Caudate nucleus (tissue), 63 donors: ENCODE measurements at places on chromosomes 16 and 17.

GRCh38 chr17:47810901-47811635 lies 10.5 kb downstream of the OSBPL7 start:
- no peak for DNase-seq

DNA sequence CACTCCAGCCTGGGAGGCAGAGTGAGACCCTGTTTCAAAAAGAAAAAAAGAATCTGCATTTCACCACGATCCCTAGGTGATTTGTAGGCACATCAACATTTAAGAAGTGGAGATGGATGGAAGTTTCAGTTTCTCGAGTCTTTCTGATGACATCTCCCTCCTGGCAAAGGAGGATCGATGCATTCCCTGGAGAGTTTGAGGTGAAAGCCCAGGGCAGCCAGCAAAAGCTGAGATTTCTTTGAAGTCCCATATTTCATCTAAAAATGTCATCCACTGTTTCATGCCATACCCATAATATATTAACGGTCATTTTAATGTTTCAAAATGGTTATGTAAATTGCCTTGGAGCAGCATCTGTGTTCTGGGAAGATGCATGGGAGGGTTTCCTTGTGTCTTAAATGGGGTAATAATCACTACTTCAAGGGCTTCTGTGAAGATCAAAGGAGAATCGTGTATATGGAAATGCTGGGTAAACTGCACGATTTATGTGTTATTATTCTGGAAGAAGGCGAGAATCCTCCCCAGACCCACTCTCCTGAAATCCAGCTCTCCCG lies 63.4 kb downstream of the KATNIP start:
- no peak for DNase-seq

DNA sequence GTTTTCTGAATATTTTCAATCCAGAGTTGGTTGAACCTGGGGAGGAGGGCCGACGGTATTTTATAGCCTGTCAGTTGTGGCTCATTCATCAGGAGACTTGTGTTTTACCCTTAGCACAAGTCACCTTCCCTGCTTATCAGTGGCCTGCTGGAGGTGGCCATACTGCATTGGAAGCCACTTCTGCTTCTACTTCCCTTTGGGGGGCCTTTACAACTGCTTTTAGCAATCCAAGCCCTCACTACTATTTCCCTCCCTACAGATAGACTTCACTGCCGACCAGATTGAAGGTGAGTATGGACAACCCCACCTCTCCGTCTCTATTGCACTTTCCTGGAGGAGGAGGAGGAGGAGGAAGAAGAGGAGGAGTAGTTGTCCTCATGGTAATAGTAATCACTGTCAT lies 4.4 kb downstream of the MYL4 start:
- DNase-seq = no peak

GRCh38 chr17:73293480-73293911 lies 18.3 kb downstream of the CDC42EP4 start:
- no peak for DNase-seq

- no peak for DNase-seq
These were observed 470 bp upstream of the GGT6 start for GRCh38 chr17:4560837-4561256.

DNA sequence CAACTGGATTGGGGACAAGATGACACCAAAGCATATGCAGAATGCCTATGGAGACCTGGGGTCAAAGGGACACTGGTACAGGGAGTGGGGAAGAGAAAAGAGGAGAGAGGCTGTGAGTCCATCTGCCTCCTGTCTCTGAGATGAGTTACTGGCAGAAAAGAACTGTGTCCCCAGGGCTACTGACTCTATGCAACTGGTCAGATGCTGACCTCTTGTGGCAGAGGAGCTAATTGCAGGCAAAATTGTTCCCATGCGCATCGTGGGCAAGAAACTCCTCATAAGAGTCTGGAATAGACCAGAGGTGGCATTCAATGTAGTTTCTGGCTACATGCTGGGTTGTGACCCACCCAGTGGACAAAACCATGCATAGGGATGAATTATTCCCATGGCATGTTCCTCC lies 26.1 kb upstream of the MLKL start:
- no peak for DNase-seq

- no peak for DNase-seq
These were observed 25.4 kb downstream of the CCR7 start for GRCh38 chr17:40539711-40540411.

GRCh38 chr16:14140923-14141322 lies 69.8 kb downstream of the MRTFB start:
- DNase-seq = no peak

DNA sequence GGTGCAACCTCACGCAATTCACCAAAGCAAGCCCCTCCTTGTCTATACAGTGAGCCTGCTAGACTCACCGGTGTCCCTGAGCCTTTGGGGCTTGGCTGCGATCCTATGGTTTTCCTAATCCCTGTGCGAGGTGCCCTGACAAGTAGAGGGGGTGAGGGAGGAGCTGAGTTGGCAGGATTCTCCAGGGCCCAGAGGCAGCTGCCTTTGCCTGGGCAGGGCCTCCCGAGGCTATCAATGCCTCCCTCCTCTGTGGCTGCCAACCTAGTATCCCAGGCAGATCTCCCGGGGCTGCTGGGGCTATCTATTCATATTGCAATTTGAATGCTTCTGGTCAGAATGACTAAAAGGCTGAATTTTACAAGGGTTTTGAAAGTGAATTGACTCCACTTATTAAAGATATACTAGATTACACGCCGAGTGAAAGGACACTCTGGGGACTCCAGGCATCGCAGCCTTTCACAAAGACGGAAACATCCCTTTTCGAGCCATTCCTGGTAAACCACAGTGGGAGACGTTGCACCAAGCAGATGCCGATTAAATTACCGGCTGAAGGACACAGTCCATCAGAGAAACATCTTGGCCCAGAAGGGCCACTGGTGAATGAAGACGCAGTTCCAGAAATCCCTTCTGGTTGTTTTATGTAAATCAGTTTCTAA lies 11.3 kb upstream of the PITPNM3 start:
- DNase-seq = no peak

GRCh38 chr17:48469227-48469626 lies 39.2 kb upstream of the SKAP1 start:
- DNase-seq = no peak

DNA sequence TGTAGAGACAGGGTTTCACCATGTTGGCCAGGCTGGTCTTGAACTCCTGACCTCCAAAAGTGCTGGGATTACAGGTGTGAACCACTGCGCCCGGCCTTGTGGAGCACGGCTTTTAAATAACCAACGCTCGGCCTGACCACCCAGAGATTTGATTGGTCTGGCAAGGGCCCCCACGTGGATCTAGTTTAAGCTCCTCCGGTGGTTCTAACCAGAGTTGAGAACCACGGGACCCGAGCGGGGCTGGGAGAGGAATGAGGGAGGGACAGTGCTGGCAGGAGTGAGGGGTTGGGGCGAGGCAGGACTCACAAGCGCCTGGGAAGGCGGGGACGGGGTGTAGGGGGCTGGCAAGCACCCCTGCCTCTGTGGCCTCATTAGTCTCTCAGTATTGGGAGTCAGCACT lies 3.0 kb downstream of the NLRC3 start:
- no peak for DNase-seq

DNA sequence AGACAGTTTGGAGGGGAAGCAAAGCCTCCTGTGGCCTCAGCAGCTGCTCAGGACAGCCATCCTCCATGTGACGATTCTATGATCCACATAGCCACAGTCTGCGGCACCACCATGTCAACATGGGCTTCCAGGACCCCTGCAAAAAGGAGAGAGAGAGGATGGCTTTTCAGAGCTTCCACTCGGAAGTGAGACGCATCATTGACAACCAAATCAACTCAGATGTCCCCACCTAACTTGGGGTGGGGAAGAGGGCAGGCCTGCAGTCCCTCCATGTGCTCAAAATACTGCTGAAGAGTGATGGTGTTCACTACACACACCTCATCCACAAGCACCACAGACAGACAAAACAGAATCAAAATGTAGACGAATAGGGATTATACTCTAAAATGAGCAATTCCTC lies 5.9 kb upstream of the METTL16 start:
- no peak for DNase-seq

DNA sequence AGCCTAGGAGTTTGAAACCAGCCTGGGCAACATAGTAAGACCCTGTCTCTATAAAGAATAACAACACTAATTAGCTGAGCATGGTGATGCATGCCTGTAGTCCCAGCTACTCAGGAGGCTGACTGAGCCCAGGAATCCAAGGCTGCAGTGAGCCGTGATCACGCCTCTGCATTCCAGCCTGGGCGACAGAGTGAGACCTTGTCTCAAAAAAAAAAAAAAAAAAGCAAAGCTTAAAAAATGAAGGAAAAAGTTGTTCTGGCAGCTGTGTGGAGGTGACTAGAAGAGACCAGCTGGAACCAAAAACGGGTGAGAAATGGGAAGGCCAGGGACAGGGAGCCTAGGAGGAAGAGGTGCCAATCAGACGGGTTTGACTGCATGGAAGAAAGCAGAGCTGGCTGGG lies 4.2 kb downstream of the BCL7C start:
- no peak for DNase-seq

DNA sequence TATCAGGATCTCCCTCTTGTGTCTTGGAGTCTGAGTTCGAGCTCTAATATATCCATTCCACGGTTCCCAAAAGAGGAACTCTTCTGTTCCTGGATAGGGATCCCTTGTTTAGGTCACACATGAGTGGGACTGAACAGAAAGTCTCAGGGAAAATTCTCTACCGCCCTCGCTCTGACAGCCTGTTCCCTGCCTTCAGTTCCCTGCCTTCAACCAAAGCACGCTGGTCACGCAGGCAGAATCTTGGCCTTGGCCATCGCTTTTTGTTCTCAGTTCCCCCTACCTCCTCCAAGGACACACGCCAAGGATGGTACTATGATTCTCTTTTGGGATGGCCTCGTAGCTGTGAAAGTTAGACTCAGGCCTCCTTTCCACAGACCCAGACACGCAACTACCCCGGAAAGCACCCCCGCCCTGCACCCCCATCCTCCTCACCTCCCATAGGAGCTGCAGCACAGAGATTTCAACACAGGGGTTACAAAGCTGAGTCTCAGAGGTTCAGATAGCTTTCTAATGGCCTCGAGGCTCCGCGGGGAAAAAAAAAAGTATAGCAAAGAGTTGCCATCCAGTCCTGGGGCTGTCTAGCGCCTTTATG lies 1.5 kb upstream of the SHISA6 start:
- no peak for DNase-seq

DNA sequence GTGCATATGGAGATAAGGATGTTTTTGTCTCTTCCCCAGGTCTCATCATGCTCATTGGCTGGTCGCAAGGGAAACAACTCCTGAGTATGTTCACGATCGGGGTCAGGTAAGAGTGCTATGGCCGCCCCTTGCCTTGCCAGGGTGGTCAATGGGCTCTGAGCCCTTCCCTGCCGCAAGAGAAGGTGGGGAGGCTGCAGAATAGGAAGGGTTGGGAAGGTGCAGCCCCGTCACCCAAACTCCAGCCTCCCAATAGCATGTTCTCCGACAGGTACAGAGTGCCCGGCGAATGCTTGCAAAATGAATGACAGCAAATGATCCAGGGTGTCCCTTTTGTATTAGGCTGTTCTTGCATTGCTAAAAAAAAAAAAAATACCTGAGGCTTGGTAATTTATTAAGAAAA lies 57.4 kb downstream of the ATP2C2 start:
- DNase-seq = no peak

DNA sequence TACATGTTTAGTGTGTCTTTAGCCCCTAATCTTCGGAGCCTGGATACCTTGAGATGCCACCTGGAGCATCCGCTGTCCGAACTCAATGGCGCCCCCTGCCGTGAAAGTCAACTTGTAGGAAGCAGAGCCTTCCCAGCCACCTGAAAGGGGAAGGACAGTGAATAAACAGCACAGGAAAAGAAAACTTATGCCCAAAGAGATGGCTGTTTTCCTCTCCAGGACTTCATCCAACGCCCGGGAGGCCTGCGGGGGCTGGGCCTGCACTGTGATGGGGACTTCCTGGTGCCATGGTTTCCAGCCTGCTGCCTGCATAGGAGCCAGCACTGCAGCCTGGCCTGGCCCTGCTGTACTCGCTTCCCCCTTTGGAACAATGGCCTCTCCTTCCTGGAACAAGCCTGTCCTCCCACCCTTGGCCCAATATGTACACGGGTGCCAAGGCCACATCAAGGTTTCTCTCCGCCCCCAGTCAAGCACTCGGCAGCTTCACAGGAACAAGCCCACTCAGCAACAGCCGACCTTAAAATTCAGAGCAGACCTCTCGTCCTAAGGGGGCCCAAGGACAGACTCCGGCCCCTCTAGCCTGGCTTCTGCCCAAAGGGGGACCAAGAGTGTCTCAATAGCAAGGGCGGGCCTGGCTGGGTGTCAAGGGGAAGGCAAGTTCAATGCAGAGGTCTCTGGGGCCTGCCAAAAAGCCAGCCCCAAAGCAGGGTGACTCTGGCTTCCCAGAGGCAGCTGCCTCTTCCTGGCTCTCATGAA lies 4.5 kb upstream of the UNC13D start:
- peak; percentile 71 for DNase-seq

GRCh38 chr16:11149011-11149616 lies 106.9 kb downstream of the SOCS1 start:
- DNase-seq = no peak
